ENCODE measurements at places on chromosomes 12 and 14. TPM values are rescaled to one million over a fixed set of nuclear protein-coding genes. Genes with fewer than 3 reads are reported as not detected.

- no peak for DNase-seq
These were observed 466.9 kb upstream of the RGS6 start for GRCh38 chr14:71465316-71465715.

DNA sequence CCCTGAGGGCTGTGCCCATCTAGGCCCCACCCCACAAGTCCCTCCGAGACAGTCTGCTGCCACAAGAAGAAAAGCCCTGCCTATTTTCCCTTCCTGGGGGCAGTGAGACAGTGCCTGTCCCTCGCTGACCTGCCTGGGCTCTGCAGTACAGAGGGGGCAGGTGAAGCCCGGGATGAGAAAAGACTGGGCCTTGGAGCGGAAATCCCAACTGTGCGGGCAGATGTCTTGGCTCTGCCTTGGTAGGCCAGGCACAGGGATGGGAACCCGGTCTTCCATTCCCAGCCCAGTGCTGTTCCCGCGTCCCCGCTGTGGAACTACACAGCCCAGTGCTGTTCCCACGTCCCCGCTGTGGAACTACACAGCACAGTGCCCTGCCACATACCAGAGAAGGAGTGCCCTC is 12.8 kb upstream of the NXPH4 start:
- no peak for DNase-seq

GRCh38 chr12:83408851-83409250 is 722.1 kb downstream of the TMTC2 start:
- no peak for DNase-seq

DNA sequence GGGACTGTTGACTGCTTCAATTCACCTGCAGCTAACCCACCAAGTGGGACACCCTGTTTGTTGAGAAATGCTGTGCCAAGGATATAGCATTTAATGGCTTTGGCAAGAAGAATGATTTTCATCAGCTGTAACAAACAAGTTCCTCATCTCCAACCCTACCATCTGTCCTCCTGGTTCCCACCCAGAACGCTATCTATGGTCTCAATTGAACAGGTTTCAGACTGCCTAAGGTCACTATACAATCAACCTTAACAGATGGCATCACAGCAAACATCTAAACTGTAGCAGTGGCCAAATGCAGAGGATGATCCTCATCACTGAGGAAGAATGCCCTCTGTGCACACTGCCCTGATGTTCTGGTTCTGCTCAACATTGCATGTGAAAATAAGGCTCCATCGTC is 546.2 kb upstream of the FOXG1 start:
- no peak for DNase-seq

DNA sequence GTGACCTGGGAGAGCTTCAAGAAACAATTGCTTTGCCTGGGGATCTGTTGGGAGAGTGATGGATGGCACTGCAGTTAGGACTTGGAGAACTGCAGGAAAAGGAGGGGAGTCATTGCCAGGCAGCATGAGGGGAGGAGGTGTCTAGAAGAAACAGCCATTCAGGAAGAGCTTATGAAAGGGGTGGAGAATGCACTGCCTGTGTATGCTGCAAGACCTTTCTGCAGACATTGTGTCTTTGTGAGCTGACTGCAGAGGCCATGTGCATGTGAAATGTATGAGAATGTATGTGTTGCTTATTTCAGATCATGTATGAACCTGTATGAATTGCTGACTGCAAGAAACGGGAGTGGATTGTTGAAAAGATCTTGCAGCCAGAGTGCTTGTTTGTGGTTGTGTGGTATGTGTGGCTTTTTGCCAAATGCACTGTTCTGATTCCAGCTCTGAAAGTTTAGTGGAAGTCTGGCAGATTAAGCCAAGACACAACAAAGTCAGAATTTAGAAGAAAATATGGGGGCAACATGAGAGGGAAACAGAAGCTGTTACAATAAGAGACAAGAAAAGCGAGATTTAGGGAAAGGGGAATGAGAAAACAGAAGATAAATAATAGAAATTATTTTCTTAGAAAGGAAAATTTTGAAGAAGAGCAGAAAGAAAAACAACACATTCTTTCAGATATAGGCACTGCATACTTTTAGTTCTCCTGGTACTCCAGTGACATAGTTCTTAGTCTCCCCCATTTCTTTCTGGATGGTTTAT is 9.8 kb upstream of the RIMKLB start:
- DNase-seq: peak; percentile 32

DNA sequence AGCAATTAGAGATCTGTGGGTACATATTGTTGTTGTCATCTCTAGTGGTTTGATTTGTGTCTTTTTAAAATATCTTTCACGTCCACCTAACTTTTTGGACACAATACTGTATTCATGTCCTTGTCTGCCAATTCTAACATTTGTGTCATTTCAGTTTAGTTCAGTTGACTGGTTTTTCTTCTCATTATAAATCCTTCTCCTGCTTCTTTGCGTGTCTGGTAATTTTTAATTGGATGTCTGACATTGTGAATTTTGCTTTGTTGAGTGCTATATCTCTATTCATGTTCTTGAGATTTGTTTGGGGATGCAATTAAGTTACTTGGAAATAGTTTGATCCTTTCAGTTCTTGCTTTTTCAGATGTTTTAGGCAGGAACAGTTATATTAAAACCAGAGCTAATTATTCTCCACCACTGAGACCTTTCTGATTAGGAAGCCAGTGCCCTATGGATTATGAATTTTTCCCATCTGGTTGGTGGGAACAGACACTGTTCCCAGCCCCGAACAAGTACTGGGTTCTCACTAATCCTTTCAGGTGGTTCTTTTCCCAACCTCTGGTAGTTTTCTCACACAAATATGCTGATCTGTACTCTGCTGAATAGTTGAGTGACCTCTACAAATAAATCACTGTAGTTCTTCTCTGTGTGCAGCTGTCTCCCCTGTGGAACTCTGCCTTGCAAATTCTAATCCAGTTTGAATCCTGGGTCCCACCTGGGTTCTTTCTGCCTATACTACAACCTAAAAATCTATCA is 91.1 kb upstream of the DYNC1H1 start:
- no peak for DNase-seq

DNA sequence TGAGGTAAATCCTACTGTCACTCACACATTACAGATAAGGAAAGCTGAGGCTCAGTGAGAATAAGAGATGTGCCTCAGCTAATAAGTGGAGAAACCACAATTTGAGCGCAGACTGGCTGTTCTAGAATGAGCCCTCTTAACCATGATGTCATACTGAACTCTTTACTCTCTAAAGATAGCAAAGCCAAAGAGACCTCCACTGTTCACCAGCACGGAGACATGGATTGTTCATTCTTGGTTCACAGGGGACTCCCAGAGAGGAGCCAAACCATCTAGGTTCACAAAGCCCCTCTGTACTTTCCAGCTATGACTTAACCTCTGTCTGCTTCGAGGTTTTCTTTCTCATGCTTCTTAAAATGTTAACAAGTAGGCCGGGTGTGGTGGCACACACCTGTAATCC is 32.7 kb upstream of the YARS2 start:
- no peak for DNase-seq

DNA sequence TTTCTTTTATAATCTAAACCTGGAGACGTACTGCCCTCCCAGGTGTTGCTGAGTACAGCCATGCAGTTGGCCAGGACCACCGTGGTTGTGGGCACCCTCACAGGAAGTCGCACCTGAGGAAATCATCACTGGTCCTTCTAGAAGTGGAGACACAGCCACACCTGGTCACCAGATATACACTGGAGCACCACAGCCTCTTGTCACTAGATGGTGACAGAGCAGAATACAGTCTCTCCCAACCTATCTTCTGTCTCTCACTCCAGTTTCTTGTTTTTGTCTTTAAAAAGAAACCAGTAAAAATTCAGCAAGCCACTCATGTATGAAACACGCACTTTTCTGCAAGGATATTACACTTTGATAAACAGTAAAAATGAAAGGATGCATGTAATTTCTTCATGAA is 43.1 kb upstream of the GPHB5 start:
- no peak for DNase-seq

DNA sequence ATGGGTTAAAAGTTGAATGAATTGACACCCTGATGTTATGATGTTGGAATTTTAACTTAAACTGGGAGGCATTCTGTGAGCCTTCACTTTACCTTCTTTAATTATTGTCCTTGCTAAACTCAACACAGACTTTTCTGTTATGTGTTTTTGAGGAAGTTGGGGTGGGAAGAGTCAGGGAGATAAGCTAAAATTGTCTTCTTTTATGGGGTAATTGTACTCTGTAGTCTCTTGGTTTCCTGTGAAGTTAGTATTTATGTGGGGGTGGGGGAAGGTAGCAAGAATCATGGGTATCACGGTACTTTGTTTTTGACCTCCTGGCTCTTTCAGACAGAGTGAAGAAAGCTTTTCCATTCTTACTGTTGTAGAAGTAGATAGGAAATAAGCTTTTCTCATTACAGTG is 32.9 kb downstream of the RAB21 start:
- no peak for DNase-seq

DNA sequence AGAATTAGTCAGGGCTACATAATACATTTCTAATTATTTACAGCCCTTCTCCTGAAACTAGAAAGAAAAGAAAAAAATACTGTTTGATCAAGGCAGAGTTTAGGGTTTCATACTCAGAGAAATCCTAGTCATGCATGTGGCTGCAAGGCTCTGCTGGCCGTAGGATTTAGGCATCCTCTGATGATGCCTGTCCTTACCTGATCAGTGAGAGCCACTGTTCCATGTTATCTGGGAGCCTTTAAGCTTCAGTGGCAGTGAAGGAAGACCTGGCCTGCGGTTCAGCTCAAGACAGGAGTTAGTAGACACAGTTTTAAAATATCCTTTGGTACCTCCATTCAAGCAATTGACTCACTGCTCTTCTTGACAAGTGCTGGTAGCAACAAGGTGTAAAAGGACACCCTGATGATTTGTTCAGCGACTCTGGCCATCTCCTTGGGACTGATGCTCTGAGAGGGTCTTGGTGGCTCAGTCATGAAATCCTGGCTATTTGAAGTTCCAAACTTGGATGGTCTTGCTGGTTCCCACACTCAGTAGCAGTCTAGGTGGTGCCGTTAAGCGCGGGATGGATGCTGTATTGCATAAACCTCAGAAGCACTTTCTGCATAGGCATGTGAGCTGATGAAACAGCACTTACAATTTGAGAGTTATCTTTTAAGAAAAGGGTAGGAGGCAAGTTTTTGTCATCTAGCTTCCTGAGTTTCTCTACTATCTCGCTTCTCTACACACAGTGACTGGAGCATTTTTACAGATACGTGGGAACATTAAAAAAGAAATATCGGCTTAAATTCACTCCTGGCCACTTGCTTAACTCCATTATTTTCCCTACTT is 162.0 kb downstream of the SAMD4A start:
- DNase-seq: no peak

DNA sequence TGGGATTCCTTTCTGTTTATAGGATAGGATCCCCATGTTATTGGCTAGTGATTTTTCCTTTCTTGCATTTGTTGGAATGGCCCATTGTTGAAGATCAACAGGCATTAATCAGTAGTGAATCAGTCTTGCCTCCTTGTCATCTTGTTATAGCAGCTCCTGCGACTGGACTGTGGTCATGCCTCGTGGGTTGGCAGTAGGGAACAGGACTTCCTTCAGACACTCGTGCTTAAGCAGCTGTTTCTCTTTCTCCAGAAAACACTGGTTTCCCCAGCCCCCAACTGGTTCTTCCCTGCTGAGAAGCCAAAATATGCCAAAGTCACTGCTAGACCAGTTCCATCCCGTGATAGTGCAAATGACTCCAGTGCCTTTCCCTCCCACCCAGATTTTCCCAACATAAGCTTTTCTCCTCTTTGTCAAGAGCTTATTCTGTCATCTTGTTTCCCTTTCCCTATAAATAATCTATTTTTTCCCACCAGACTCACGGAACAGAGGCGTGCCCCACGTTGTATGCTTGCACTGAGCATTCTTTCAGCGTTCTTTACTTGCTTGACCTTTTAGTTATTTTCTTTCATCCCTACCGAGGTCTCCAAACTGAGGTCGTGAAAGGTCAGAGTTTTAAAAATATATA is 83.5 kb downstream of the SAMD4A start:
- DNase-seq: peak; percentile 64

The TXNDC16 gene
- 1.7 TPM for polyA plus RNA-seq

The FAM90A1 gene
- 0.03 TPM for polyA plus RNA-seq

The KRT6A gene
- polyA plus RNA-seq: 0.35 TPM

The MGAT4C gene
- polyA plus RNA-seq: not detected

The INHBE gene
- polyA plus RNA-seq: 0.18 TPM
